ENCODE measurements at places on chromosomes 3 and 15.
A peak's percentile ranks its signal among the peaks of the same experiment; 100 is the strongest.

- no peak for DNase-seq
These were observed 75.1 kb upstream of the PHLDB2 start for GRCh38 chr3:111784001-111784400.

DNA sequence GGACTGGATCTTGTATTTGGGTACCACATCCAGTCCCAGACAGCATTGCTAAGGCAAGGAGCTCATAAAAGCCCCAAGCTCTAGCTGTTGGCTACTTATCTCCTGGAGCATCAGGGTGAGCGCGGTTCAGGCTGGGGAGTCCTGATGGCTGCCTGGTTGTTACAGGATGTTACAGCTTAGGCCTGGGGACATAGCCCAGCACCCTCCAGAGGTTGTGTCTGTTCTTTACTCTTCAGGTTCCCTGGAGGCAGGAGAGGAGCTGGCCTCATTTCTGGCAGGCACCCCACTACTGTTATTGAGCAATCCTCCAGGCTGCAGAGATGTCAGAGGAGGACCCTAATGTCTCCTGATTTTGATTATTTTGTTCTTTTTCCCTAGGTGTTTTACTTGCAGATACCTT, 26.6 kb downstream of the APBA2 start:
- no peak for DNase-seq

DNA sequence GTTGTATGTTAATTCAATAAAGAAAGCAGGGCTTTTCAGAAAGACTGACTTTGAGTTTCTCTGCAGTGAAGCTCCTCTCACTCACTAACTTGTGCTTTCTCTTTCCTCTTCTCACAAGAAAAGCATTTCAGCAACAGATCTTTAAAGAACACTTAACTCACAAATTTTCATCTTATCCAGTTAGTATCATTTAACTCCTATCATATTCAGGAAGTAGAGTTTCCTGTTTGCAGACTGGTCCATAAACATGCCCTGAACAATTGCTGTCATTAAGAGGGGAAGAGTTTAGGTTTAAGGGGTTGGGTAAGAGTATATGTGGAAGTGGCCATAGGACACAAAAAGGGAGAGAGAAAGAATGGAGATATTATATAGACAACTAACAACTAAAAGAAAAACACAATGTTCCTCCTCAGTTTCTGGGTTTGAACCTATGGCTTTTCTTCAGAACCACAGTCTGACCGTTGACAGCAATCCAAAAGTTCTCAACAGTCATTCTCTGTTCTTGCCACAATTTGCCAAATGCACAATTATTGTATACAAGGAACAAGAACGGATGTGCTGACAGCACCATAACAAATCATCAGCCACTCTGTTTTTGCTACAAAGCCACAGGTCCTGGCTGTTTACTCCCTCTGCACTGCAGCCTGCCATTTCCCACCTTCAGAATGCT, 63.9 kb downstream of the CHAC1 start:
- no peak for DNase-seq

- DNase-seq = no peak
These were observed 2.5 kb downstream of the TMEM266 start for GRCh38 chr15:76062286-76062685.

DNA sequence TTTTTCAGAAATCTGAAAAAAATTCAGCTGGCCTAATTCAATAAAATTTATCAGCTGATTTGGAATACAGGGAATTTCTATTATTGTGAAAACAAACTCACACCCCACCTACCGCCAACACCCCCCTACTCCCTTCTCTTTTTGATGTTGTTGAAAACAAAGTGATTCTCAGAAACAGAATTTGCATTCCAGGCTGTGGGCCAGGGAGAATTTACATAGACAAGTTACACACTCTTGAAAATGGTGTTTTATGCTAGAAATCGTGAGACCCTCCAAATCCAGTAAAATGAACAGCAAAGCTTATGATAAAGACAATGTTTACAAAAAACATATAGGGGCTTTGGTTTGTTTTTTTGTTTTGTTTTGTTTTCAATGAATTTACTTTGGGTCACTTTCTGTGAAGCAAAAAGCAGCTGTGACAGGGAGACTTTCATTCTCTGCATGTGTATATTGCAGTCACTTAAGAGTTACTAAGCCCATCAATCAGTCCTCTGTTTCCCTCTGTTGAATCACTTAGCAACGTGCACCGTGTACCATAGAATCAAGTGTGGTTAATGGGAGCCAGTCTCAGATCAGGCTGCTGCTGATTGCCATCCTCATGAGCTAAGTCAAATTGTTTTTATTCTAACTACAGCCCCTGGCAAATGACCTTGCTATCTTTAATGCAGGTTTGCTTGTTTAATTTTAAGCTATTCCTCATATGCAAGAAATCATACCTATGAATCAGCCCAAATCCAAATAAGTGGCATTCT, 159.8 kb downstream of the ALCAM start:
- no peak for DNase-seq

- peak; percentile 82 for DNase-seq
These were observed at the start of the genes RPL4 and ZWILCH for GRCh38 chr15:66504563-66505429. Gene RPL4 (minus strand): TSS chr15:66504855. CDS start chr15:66504790, 65 bp downstream. Gene ZWILCH (plus strand): TSS chr15:66505326. CDS start chr15:66505339, 13 bp downstream.

DNA sequence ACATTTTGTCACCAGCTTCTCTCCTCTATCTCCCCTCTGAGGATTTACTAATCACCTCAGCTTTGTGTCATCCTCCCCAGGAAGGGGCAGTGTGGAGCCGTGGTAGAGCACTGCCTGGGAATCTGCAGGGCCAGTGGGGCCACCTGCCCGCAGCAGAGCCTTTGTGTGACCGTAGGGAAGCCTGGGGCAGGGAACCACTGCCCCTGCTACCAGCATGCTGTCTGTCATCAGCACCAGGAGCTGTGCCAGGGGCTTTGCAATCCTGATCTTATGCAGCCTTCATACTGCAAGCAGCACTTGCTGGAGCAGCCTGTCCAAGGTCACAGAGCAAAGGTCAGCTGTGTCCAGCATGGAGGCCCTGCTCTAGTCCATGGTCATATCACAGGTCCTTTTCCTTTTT, 170.2 kb upstream of the IL12A start:
- no peak for DNase-seq

DNA sequence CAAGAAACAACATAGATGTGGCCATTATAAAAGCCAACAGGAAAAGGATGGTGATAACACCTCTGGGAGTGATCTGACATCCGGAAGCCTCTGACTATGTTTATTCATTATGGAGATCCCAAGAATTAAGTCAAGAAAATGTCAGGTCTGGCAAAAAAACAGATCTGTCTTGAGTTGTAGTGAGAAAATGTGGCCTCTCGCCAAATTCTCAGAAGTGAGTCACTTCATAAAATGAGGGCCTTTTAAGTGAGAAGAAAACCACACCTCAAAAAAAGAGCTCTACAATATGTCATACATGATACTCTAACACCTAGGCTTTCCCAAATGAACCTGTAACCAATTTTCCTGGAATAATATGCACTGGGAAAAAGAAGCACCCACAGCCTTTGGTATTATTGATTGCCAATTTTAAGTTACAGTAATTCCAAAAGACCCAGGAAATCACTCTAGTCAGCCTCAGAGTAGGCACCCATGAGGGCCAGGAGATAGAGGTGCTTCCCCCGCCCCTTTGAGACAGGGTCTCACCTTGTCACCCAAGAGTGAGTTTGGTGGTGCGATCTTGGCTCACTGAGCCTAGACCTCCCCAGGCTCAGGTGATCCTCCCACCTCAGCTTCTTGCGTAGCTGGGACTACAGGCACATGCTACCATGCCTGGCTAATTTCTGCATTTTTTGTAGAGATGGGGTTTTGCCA, 38.0 kb downstream of the CCR3 start:
- DNase-seq = no peak

DNA sequence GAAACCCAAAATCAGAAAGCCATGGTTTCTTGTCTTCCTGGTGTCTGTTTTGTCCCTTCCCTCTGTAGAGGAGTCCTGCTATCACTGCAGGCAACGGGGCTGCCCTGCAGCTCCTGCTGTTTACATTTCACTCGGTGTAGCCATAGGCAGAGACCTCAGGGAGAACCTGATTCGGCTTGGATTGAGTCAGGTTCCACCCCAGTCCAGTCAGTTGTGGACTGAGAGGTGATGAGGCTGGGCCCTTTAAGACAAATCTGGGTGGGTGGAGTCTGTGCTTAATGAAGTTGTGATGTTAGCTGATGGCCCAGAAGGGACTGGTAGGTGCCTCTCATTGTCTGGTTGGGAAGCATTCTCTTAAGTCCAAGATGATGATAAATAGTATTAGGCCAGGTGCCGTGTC, 35.7 kb downstream of the FLNB start:
- DNase-seq = no peak

DNA sequence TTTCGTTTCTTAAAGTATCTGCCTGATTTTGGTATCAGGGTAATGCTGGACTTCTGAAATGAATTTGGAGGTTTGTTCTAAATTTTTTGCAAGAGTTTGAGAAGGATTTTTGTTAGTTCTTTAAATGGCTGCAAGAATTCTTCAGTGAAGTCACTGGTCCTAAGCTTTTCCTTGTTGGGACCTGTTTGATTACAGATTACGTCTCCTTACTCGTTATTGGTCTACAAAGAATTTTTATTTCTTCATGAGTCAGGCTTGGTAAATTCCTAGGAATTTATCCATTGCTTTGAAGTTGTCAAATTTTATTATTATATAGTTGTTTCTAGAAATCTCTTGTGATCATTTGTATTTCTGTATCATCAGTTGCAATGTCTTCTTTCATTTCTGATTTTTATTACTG, 196.0 kb downstream of the DPH6 start:
- no peak for DNase-seq

- DNase-seq = no peak
These were observed 178.0 kb downstream of the PCCB start for GRCh38 chr3:136428167-136428566.

DNA sequence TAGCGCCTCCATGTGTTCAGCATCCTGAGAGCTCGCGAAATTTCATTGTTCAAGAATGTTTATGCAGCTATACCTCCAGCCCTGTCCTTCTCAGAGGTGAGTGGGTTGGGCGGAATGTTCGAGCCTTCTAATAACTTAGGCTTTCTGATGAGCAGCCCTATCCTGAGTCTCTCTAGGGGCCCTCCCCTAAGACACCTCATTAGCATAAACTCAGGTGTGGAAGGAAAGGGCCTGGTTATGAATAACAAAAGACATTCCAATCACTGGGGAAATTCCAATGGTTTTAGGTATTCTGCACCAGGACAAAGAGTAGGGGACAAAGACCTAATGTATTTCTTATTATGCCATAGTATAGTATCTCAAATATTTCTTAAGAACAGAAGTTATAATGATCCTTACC, 138.1 kb upstream of the PDZRN3 start:
- no peak for DNase-seq

DNA sequence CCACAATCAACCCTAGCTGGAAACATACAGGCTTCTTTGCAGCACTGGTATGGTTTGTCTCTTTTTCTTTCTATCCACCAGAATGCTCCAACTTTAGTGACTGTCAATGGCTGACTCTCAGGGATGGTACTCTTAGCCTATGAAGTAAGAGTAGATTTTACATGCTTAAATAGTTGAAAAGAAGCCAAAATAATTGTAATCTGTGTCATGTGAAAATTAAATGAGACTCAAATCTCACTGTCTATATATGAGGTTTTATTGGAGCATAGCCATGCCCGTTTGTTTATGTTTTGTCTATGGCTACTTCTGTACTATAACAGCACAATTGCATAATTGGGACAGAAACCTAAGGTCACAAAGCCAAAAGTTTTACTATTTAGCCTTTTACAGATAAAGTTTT, 29.1 kb upstream of the PDZRN3 start:
- DNase-seq = no peak

- no peak for DNase-seq
These were observed 56.0 kb upstream of the MITF start for GRCh38 chr3:69683082-69683806.

GRCh38 chr15:25800761-25801515, 62.2 kb downstream of the ATP10A start:
- no peak for DNase-seq

DNA sequence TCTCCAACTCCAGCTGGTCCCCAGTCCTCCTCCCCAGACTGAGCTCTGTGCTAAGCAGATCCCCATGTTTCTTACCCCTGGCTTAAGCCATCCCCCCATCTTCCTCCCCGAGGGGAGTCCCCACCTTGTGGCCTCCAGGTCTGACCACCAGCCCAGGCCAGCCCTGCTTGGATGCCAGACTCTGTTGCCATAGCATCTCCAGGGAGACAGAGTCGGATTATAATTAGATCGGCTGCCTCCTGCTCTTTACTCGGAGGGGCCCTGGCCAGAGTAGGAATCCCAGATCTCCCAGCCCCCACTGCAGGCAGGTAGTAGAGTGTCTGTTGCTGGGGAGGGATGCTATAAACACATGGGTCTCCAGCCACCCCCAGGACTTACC, 2.4 kb downstream of the KLHDC8B start:
- no peak for DNase-seq

DNA sequence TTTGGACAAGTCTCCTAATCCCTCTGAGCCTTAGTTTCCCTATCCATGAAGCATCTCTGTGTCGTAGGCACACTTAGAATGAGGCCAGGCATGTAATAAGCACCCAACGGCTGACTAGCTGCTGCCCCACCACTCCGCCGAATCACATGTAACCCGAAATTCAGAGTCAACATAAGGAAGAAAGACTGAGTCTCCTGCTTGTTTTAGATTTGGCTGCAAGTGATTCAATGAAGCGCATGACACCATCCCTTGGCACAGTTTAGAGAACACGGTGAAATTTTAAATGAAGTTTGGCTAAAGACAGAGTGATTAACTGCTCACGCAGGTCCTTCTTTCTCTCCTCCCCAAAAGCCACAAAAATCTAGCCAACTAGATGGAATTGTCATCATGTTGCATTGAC, 279.2 kb downstream of the TLE3 start:
- no peak for DNase-seq

- no peak for DNase-seq
These were observed 13.1 kb downstream of the PLAAT1 start for GRCh38 chr3:193253986-193254660.

- no peak for DNase-seq
These were observed 28.8 kb downstream of the LRRFIP2 start for GRCh38 chr3:37145611-37146010.

GRCh38 chr15:79172801-79173460, 82.4 kb upstream of the RASGRF1 start:
- no peak for DNase-seq

DNA sequence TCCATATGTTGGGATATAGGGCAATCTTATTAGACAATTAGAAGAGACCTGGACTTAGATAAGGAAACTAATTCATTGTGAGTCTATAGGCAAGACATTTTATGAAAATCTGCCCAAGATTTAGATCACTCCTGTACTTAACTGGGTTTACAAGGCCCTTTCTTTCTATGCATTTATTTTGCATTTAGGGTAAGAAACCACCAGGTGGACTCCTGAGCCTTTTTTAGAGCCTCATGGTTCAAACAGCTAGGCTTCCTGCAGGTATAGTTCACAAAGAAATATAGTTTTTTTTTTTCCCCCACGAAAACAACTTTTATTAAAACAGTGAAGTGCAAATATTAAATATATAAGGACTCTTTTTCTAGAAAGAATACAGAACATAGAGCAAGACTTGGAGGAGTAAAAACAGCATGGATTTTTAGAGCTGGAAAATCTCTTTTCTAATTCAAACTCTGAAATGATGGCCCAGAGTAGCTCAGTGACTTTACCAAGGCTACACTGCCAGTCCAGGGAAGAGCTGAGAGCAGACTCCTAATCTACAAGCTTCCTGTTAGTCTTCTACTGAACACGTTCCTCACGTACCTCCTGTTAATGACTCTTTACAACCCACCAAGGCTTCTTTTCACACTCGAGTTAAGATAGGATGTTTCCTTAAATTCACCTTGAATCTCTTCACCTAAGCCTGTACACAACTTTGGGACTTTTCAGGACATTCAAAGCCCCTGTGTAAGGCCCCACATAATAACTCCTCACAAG, 400.9 kb upstream of the ATP11B start:
- DNase-seq = no peak

GRCh38 chr3:12904951-12905315, 63.6 kb upstream of the RPL32 start:
- DNase-seq = no peak

- DNase-seq = no peak
These were observed 6.4 kb downstream of the IFT57 start for GRCh38 chr3:108215871-108216270.

All from GM13976 (cell line).